T-helper 2 cell (primary cell): ENCODE measurements at places on chromosomes 5 and 9.

DNA sequence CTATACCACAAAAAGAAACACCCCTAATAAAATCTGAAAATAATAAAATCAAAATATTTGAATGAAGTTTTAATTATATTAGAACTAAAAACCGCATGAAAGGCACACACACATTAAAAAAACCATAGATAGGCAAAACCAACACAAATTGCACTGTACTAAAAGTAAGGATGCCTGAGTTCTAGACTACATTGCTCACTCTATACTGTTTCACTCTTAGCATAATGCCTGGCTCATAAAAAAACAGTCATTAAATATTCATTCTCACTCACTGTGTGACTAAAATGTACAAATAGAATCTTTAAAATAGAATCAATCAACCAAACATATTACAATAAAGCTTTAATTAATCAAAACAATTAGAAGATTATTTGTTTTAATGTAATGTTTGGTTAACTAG is 41.7 kb downstream of the CETN3 start:
- DNase-seq, result no peak

- no peak for DNase-seq
These were observed 36.3 kb upstream of the FGF1 start for GRCh38 chr5:142722146-142722545.

DNA sequence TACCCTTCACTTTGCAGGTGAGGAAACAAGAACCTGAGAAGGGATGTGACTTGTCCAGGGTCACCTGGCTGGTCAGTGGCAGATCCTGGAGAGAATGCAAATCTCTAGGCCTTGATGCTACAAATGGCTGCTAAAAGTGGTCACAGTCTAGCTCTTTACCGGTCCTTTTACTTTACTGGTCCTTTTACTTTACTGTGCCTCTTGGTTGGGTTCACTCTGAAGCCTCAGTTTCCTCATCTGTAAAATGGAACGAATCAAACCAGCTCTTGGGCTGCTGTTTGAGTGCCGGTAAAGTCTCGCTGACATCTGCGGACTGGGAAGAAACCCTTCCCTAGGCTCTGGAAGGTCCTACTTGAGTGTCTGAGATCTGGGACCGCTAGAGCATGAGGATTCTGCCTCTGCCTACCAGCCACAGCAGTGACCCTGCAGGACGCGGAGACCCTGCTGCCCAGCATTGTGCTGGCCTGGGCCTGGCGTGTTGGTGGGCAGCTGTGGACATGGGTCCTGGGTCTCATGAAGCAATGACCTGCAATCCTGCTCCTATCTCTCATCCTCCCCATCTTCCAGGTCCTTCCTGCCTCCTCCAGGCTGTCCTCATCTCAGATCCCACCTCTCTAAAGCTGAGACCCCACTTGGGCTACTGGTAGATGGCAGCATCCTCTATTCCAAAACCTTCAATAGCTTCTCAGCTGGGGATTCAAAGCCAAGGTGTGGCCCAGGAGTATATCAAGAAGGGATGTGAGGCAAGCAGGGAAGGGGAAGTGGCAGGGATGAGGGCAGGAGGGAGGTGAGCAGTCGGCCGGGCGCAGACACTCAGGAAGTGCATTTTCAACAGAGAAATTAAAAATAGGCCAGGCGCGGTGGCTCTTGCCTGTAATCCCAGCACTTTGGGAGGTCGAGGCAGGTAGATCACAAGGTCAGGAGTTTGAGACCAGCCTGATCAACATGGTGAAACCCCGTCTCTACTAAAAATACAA is 13.3 kb downstream of the CORO2A start:
- DNase-seq, result no peak

DNA sequence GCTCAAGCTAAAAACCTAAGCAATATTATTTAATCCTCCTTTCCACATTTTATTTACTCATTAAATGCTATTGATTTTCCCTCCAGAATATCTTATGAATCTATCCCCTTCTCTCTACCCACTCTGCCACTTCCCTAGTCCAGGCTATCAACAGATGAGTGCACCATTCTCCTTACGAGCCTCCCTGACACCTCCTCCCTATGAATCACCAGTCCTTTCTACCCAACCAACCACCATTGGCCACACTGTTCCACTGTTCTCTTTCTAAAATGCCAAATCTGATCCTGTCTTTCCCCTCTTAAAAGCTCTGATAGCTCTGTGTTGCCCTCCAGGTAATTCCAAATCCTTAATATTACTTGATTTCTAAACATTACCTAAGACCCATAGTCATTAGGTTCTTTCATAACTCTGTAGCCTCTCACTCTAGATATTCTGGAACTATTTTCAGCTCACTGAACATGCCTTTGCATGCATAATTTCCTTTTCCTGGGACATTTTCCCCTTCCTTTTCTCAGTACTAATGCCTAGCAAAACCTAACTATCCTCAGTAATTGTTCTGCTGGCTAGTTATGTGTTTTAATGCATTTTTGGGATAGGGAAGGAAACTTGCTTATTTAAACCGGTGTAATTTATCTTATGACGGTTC is 126.3 kb downstream of the UNC13B start:
- DNase-seq, result no peak

GRCh38 chr5:94778299-94778698 is 159.8 kb downstream of the SLF1 start:
- DNase-seq, result no peak

GRCh38 chr5:124132843-124133242 is 613.6 kb downstream of the ZNF608 start:
- no peak for DNase-seq

GRCh38 chr5:177361418-177362291 is 3.9 kb downstream of the RGS14 start:
- no peak for DNase-seq

- DNase-seq, result no peak
These were observed 30.4 kb downstream of the GARNL3 start for GRCh38 chr9:127295005-127295404.

GRCh38 chr9:108040783-108041182 is 551.2 kb upstream of the KLF4 start:
- DNase-seq, result no peak

GRCh38 chr5:150114102-150114641 is 27.8 kb upstream of the CSF1R start:
- no peak for DNase-seq

DNA sequence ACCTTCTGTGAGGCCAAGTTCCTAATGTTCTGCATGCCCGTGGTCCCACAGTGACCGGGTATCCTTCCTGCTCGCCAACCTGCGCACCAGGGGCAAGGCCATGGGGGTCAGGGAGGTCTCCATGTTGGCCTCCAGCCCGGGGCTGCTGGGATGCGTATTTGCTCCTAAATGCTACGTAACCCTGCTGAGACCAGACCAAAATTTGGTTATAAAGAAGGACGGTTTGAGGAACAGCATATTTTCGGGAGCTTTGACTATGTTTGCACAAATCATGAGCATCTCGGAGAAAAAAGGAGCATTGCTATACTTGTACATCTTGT is 35.7 kb upstream of the CLK4 start:
- no peak for DNase-seq

- DNase-seq, result no peak
These were observed 46.0 kb downstream of the CRB2 start for GRCh38 chr9:123401879-123402513.

GRCh38 chr5:96124589-96124988 is 162.9 kb upstream of the ELL2 start:
- DNase-seq, result no peak

DNA sequence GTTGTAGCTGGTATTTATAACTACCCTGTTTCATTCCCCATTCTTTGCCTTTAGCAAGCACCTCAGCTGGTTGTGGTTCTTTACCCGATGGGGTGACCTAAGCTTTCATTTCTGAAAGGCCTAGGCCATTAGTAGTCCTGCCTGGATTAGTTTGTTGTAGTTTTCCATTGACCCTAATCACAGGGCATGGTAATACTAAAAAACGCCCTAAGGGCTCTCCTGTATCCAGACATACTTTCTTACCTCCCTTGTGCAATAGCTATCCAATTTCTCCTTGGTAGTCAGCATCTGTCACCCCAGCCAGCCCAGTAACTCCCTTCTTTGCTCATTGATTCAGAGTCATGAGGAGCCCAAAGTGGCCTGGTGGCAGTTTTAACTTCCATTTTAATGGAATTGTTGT is 24.0 kb downstream of the TMOD1 start:
- no peak for DNase-seq

GRCh38 chr5:72799721-72800120 is 16.7 kb upstream of the TNPO1 start:
- no peak for DNase-seq
